Daoy (cell line): ENCODE measurements at places on chromosomes 12 and 14. TPM values are rescaled to one million over a fixed set of nuclear protein-coding genes. Genes with fewer than 3 reads are reported as not detected.

DNA sequence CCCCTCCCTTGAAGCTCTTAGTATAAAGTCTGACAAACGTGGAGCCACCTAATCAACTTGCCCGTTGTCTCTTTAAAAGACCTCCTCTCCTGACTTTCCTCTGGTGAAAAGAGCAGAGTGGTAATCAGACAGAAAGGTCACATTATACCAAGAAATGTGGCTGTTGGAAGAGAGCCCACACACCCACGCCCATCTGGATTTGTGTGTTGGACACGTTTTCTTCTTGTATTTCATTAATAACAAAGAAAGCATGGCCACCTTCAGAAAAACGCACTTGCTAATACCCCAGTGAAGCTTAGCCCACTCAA, 41.3 kb downstream of the CCDC60 start:
- DNase-seq, result no peak

DNA sequence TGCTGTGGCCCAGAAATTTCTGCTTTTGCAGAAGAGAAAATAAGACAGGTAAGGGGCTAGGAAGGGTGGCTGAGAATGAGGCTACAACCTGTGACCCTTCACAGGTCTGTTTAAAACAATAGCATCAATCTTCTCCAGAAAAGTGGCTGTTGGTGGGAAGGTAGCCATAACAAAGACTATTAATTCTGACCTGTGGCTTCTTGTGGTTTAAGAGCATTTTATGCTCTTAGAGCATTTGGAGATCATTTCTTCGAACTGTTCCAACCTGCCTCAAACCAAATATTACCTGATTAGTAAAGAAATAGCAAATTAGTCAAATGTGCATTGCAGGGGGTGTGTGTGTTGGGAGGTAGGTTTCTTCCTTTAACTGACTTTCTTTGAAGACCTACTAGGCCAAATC, 15.2 kb upstream of the TCP11L2 start:
- no peak for DNase-seq

GRCh38 chr12:124445121-124445718, 122.2 kb downstream of the NCOR2 start:
- no peak for DNase-seq

SERPINA3 gene
- total RNA-seq, result 1.3 TPM in 1 of 2 replicates, not detected in the other

DNA sequence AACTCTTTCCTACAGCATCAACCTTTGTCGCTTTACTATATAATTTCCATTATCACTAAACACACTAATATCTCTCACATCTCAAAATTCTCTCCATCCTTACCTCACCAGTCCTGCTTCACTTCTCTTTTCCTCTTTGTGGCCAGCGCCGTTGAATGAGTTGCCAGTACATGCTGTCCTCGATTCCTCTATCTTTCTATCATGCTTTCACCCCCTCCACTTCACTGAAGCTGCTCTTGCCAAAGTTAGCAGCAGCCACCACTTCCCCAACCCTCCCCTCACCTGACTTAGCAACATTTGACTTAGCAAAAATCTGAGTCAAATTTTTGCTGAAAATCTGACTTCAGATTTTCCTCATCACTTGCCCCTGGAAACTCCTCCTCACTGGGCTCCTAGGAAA, 210.4 kb downstream of the ANO6 start:
- DNase-seq, result no peak

DNA sequence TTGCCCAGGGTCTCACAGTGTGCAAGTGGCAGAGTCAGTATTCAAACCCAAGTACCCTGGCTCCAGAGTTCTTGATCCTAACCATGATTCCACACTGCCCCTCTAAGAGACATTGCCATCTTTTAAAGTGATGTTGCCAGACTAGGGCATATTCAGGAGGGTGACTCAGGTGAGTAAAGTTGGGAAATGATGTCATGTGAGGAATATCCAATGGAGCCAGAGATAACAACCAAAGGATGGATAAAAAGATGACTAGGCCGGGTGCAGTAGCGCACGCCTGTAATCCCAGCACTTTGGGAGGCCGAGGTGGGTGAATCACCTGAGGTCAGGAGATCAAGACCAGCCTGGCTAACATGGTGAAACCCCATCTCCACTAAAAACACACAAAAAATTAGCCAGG, 85.6 kb downstream of the SMOC1 start:
- no peak for DNase-seq

KIF26A gene
- total RNA-seq, result 1.7 and 1.8 TPM in 2 replicates

DNA sequence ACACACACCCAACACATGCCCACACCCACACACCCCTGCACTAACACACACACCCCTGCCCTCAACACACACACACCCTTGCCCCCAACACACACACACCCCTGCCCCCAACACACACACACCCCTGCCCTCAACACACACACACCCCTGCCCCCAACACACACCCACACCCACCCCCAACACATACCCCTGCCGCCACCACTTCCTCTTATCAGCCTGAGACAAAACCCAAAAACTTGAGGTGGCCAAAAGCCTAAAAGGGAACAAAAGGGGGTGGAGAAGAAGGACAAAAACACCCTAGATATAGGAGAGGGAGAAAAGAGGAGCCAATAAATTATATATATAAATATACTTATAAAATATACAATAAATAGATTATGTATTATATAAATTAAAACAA, 9.1 kb upstream of the DEGS2 start:
- DNase-seq, result no peak

GRCh38 chr14:34179727-34180126, 228.9 kb upstream of the EGLN3 start:
- no peak for DNase-seq

- DNase-seq, result peak; percentile 35
Observed at GRCh38 chr14:100709289-100710284, 17.1 kb upstream of the DLK1 start.

GRCh38 chr14:101128478-101129321, 225.2 kb upstream of the RTL1 start:
- peak; percentile 2 for DNase-seq

GRCh38 chr12:132477703-132478432, 12.1 kb upstream of the FBRSL1 start:
- DNase-seq, result no peak

GRCh38 chr12:90741611-90742010, 213.4 kb downstream of the CCER1 start:
- DNase-seq, result no peak

CRIP1 gene
- 15.0 and 20.4 TPM in 2 replicates for total RNA-seq

RNASE8 gene
- not detected in 2 replicates for total RNA-seq

DNA sequence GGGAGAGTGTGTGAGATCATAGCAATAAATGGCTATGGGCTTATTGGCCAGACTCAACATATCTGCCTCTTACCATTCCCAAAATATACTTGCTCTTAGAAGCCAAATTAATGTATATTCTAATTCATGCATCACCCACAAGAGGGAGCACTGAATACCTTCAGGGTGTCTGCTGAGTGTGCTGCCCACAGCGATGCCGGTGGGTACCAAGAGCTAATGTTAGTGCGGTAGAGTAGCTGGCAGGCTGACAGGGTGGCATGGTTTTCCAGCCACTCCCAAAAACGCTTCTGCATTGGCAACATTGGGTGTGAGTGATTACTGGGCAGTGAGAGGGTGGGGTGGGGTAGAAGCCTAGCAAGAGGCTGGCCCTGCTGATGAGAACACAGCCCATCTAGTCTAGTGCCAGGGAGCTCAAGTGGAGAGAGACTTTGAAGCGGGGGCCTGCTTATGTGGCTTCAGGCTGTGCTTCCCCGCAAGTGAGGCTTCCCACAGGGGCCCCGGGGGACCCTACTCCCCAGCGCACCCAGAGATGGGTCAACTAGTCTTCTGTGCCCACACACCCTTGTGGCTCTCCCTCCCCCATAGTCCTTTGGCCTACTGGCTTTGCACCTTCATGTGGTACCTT, 9.2 kb upstream of the PLEKHD1 start:
- peak; percentile 51 for DNase-seq

GRCh38 chr14:54424479-54424901, 16.7 kb downstream of the CNIH1 start:
- no peak for DNase-seq

ASCL1 gene
- total RNA-seq, result 0.06 TPM in 1 of 2 replicates, not detected in the other

MYF6 gene
- total RNA-seq, result not detected in 2 replicates

SERPINA9 gene
- total RNA-seq, result 0.11 TPM in 1 of 2 replicates, not detected in the other

GRCh38 chr12:12987421-12987820, 12.6 kb downstream of the HEBP1 start:
- DNase-seq, result no peak

- no peak for DNase-seq
Observed at GRCh38 chr12:32105986-32106516, 596 bp upstream of the BICD1 start.

GRCh38 chr14:71050227-71050823, 143.1 kb downstream of the PCNX1 start:
- DNase-seq, result no peak

GRCh38 chr14:45709541-45709940, 456.5 kb upstream of the MIS18BP1 start:
- no peak for DNase-seq

DNA sequence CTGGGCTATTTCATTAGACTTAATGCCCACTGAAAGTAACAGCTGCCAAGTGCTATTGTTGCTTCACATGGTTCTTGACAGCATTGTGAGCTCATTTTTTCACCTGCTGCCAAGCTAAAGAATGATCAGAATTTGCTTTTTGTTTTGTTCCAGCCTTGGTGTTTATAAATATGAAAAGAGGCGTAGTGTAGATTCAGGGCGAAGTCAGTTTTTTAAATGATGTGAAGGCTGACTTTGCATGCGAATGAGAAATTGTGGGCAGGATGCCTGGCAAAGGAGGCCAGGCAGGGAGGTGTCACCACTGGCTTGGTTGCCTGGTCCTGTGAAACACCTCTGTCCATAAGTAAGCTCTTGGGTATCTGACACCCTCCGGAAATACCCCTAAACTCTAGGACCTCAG, 93.3 kb upstream of the NAP1L1 start:
- no peak for DNase-seq

- no peak for DNase-seq
Observed at GRCh38 chr12:50442178-50442908, 41.7 kb downstream of the LARP4 start.

SDSL gene
- total RNA-seq, result 41.7 and 42.8 TPM in 2 replicates

- DNase-seq, result no peak
Observed at GRCh38 chr12:13812168-13812567, 169.2 kb downstream of the GRIN2B start.

GRCh38 chr12:1977109-1977508, 27.1 kb downstream of the DCP1B start:
- DNase-seq, result no peak

CTDSP2 gene
- total RNA-seq, result 26.3 and 28.2 TPM in 2 replicates

GRCh38 chr12:120666571-120667390, 20.2 kb upstream of the MLEC start:
- DNase-seq, result no peak

GRCh38 chr14:75876530-75876929, 105.3 kb downstream of the TGFB3 start:
- DNase-seq, result no peak

GRCh38 chr12:126061777-126062176, 996.5 kb downstream of the AACS start:
- DNase-seq, result no peak

GRCh38 chr12:82644896-82645295, 41.8 kb upstream of the TMTC2 start:
- no peak for DNase-seq

NOXRED1 gene
- total RNA-seq, result 1.3 and 1.4 TPM in 2 replicates

GRCh38 chr12:123232472-123232806, 502 bp downstream of the MPHOSPH9 start:
- no peak for DNase-seq

DNA sequence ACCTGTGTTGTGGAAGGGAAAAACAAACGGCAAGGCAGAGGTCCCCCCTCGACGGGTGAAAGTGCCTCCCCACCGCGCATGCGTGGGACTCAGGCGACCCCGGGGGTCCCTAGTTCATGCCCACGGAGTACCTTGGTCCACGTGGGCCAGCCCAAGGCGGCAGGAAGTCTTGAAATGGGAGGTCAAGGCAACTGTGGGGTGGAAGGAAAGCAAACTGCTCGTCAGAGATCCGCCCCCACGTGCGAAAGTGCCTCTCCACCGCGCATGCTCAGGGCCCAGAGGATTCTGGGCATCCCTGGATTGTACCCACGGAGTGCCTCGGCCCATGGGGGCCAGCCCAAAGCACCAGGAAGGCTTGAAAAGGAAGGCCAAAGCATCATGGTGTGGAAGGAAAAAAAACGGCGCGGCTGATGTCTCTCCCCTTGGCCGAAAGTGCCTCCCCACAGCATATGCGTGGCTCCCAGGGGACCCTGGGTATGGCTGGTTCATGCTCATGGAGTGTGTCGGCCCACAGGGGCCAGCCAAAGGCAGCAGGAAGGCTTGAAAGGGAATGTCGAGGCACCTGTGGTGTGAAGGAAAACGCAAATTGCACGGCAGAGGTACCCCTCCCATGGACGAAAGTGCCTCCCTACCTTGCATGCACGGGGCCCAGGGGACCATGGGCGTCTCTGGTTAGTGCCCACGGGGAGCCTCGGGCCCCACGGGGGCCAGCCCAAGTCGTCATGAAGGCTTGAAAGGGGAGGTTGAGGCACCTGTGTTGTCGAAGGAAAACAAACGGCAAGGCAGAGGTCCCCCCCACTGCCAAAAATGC, 369.7 kb downstream of the ALG10 start:
- DNase-seq, result no peak

GRCh38 chr12:88142610-88142991, 494 bp downstream of the TMTC3 start:
- no peak for DNase-seq

DNA sequence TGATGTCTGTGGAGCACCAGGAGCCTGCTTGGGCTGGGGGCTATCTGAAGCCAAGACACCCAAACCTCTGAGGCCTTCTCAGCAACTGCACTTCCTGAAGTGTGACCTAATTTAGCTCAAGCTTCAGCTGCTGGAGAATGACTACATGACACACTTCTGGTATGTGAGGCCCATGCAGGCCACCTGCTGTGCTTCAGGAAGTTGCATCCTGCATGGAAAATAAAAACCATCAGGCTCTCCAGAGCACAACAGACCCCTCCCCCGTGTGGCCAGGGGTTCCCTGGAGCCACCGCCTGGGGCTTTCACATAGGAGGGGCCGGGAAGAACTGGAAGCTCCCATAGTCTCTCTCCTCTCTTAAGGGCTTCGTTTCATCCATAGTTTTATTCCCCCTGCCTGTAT, 217.7 kb downstream of the SLC15A4 start:
- peak; percentile 62 for DNase-seq

OSBPL8 gene
- total RNA-seq, result 32.5 and 34.8 TPM in 2 replicates

DNA sequence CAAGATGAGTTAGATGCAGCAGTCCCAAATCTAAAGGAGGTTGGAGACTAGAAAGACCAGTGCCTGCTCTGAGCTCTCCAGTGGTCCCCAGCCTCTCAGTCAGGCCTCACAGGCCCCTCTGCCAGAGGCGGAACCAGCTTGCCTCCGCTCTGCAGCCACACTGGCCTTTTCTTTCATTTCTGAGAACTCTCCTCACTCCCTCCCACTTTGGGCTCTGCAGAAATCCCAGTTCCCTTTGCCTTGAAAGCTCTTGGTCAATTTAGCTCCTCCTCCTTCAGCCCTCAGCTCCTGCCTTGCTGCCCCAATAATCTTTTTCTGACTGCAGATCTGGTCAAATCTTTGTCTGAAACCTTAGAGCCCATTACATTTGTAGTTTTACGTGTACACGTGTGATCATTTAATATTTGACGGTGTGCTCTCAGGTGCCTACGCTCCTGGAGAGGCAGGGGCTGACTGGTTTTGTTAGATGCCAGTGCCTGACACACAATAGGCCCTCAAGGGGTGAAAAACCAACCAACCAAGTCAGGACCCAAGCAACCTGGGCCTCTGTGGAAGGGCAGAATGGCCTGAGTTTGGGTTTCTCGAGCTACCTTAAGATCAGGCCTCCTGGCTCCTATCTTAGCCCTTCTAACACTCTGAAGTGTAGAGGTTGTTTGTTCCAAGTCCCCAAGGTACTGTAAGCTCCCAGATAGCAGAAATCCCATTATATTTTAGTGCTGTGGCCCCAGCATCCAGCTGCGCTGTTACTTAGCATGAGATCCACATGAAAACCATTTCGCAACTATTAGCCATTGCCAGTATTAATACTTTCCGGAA, 1.1 kb upstream of the NUDT4 start:
- no peak for DNase-seq

CGRRF1 gene
- 15.2 and 19.5 TPM in 2 replicates for total RNA-seq

ADAM21 gene
- total RNA-seq, result 0.12 and 0.40 TPM in 2 replicates
